ENCODE measurements at places on chromosomes 13 and 19. TPM values are rescaled to one million over a fixed set of nuclear protein-coding genes. Genes with fewer than 3 reads are reported as not detected.

DNA sequence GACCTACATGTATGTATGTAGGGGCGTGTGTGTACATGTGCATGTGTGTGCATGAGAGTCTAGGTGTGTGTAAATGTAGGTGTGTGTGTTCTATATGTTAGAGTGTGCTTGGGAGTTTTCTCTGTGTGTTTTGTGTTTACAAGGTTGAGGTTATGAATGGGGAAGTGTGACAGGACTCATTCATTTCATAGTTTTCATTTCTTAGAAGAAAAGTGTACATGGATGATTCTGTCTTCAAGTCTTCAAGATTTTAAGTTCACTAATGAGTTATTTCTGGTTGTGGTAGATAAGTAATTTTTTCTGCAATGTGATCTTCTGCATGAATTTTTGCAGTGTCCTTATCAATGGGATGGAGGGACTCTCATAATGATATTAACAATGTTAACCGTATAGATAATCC is 118.2 kb upstream of the SLC10A2 start:
- no peaks in the 10 kb centered on the region for H3K27me3 ChIP-seq
- no peak for DNase-seq
- H3K36me3 ChIP-seq: no peaks in the 10 kb centered on the region
- H3K27ac ChIP-seq: no peak overlapping the region

DNA sequence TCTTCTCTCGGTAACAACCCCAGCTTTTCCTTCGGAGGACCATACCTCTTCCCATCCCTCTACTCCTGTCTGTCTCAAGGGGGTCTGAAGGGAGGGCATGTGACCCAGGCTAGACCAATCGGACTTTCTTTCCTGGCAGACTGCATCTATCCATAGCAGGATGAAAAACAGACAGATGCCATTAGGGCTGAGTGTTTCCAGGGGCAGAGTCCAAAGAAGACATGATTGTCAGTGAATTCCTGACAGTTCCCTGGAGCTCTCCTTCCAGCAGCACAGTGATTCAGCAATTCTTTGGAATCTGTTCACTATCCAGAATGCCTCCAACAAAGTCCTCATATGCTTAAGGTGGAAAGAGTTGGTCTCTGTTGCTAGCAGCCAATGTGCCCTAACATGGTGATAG is 189.8 kb downstream of the KCTD12 start:
- no peak overlapping the region for H3K4me3 ChIP-seq
- no peaks in the 10 kb centered on the region for H3K27me3 ChIP-seq
- no peak for DNase-seq
- H3K27ac ChIP-seq: no peak overlapping the region
- H3K36me3 ChIP-seq: no peaks in the 10 kb centered on the region

GRCh38 chr19:50741179-50741933 is 18.2 kb downstream of the CLEC11A start:
- DNase-seq: no peak
- no peaks in the 10 kb centered on the region for H3K36me3 ChIP-seq
- H3K27me3 ChIP-seq: peaks cover 2% of the 10 kb centered on the region

- no peaks in the 10 kb centered on the region for H3K27me3 ChIP-seq
- no peak overlapping the region for H3K27ac ChIP-seq
- no peaks in the 10 kb centered on the region for H3K4me1 ChIP-seq
Measured at GRCh38 chr13:99250982-99251825, 7.0 kb downstream of the GPR18 start.

GRCh38 chr13:32447894-32448623 is 20.1 kb upstream of the N4BP2L1 start:
- no peak overlapping the region for H3K4me3 ChIP-seq
- no peaks in the 10 kb centered on the region for H3K4me1 ChIP-seq
- no peaks in the 10 kb centered on the region for H3K36me3 ChIP-seq
- H3K27me3 ChIP-seq: no peaks in the 10 kb centered on the region

GRCh38 chr19:54475706-54476105 is 2.6 kb upstream of the CDC42EP5 start:
- no peaks in the 10 kb centered on the region for H3K36me3 ChIP-seq
- no peak overlapping the region for H3K27ac ChIP-seq
- no peak for DNase-seq
- H3K4me3 ChIP-seq: no peak overlapping the region

- H3K27me3 ChIP-seq: no peaks in the 10 kb centered on the region
- peaks cover 44% of the 10 kb centered on the region for H3K4me1 ChIP-seq
- H3K4me3 ChIP-seq: peak overlapping the region; percentile 82
Measured at GRCh38 chr13:114130837-114131582, 1.4 kb downstream of the RASA3 start.

DNA sequence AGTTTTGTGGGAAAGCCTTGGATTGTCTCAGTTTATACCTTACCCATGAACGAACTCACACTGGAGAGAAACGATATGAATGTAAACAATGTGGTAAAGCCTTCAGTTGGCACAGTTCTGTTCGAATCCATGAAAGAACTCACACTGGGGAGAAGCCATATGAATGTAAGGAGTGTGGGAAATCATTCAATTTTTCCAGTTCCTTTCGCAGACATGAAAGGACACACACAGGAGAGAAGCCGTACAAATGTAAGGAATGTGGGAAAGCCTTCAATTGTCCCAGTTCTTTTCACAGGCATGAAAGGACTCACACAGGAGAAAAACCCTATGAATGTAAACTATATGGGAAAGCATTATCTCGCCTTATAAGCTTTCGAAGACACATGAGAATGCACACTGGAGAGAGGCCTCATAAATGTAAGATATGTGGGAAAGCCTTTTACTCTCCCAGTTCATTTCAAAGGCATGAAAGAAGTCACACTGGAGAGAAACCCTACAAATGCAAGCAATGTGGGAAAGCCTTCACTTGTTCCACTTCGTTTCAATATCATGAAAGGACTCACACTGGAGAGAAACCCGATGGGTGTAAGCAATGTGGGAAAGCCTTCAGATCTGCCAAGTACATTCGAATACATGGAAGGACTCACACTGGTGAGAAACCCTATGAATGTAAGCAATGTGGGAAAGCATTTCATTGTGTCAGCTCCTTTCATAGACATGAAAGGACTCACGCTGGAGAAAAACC is 7.5 kb upstream of the ZNF440 start:
- DNase-seq: no peak
- H3K27ac ChIP-seq: no peak overlapping the region
- no peaks in the 10 kb centered on the region for H3K27me3 ChIP-seq
- no peaks in the 10 kb centered on the region for H3K4me1 ChIP-seq

DNA sequence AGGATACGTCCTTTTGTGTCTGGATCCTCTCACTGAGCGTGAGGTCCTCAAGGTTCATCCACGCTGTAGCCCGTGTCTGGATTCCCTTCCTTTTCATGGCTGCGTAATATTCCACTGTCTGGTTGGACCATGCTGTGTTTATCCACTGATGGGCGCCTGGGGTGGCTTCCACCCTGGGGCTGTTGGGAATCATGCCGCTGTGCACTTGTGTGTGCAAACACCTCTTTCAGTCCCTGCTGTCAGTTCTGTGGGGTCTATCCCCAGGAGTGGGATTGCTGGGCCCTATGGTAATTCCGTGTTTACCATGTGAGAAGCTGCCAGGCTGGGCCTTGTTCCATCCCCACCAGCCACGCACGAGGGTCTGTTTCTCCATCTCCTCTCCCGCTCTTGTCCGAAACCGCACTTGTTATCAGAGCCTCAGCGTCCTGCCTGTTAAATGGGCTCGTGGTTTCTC is 98.6 kb downstream of the GADD45B start:
- no peak overlapping the region for H3K27ac ChIP-seq
- peaks cover 23% of the 10 kb centered on the region for H3K4me1 ChIP-seq
- H3K27me3 ChIP-seq: no peaks in the 10 kb centered on the region
- no peak for DNase-seq

DNA sequence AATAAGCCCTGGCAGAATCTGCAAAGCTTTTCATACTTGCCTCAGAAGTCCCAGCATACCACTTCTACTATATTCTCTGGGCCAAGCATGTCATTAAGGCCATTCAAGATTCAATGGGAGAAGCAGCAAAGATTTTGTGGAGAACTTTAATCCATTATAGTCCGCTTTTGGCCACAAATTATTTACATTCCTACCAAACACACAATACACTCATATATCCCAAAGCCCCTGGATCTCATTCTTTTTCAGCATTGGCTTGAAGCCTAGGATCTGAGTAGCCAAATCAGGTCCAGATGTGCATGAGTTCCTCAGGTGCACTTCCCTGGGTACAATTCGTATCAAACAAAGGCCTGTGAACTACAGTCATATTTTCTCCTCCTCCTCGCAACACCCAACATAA is 203.4 kb downstream of the NDFIP2 start:
- no peaks in the 10 kb centered on the region for H3K4me1 ChIP-seq
- DNase-seq: no peak
- no peak overlapping the region for H3K4me3 ChIP-seq
- H3K27ac ChIP-seq: no peak overlapping the region

GRCh38 chr19:10270180-10270615 is 722 bp upstream of the ICAM1 start:
- peaks cover 4% of the 10 kb centered on the region for H3K36me3 ChIP-seq
- H3K27me3 ChIP-seq: no peaks in the 10 kb centered on the region
- peak overlapping the region; percentile 49 for H3K4me3 ChIP-seq
- peaks cover 7% of the 10 kb centered on the region for H3K4me1 ChIP-seq
- no peak for DNase-seq
- H3K27ac ChIP-seq: peak overlapping the region; percentile 28

GRCh38 chr19:34104096-34104495 is 68.2 kb upstream of the LSM14A start:
- no peaks in the 10 kb centered on the region for H3K27me3 ChIP-seq

DNA sequence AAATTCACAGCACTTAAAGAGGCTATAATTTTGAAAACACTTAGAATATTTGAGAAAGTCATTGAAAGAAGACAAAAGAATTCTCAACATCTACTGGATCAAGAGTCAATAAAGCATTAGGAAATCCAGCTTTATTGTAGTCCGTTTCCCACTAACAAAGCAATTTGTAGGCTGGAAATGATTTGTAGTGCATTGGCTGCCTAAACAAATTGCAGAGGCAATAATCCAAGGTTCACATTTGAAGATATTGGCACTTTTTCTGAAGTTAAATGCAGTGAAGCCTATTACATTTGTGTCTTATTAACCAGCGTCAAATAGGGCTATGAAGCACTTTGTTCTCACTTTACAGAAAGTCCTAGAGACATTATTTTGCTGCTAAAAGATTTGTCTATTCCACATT is 848.1 kb upstream of the SLITRK1 start:
- no peaks in the 10 kb centered on the region for H3K36me3 ChIP-seq
- H3K27ac ChIP-seq: no peak overlapping the region
- no peaks in the 10 kb centered on the region for H3K27me3 ChIP-seq
- no peaks in the 10 kb centered on the region for H3K4me1 ChIP-seq
- no peak overlapping the region for H3K4me3 ChIP-seq
- DNase-seq: no peak

DNA sequence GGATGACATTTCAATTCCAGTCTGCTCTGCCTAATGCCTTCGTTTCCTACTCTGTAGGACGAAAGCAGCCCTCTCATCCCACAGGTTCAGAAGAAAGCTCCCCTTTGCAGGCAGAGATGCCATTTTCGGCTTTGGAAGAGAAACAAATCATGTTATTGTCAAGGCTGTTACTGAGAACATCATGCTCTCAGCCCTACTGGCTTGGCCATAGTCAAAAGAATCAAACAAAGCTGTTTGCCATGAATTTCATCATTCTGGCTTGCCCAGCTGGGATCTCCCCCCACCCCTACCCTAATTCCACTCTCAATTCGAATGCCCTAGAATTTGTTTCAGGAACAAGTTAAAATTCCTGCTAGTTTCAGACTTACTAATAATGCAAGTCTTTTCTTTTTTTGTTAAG is 162.3 kb upstream of the SERP2 start:
- no peak overlapping the region for H3K27ac ChIP-seq
- no peak for DNase-seq
- peaks cover 6% of the 10 kb centered on the region for H3K4me1 ChIP-seq
- no peaks in the 10 kb centered on the region for H3K27me3 ChIP-seq

GRCh38 chr19:10309423-10309822 is at the start of gene ZGLP1:
ZGLP1 (minus strand) TSS chr19:10309815.
- H3K4me3 ChIP-seq: no peak within 1 kb of the TSS
- H3K36me3 ChIP-seq: no peaks in the 10 kb centered on the region
- H3K27me3 ChIP-seq: no peaks in the 10 kb centered on the region

PSG11 gene
- total RNA-seq: not detected

BAX gene
- total RNA-seq: 96.4 TPM

TMEM38A gene
- total RNA-seq: 9.0 TPM

PNMA8B gene
- total RNA-seq: 0.10 TPM
